Stimulated activated CD8-positive, alpha-beta memory T cell treated with anti-CD3 and anti-CD28 coated beads, Interleukin-2, amount 100 ng/mL, for 1 hour (primary cell): ENCODE measurements at places on chromosomes 5 and 9.

DNA sequence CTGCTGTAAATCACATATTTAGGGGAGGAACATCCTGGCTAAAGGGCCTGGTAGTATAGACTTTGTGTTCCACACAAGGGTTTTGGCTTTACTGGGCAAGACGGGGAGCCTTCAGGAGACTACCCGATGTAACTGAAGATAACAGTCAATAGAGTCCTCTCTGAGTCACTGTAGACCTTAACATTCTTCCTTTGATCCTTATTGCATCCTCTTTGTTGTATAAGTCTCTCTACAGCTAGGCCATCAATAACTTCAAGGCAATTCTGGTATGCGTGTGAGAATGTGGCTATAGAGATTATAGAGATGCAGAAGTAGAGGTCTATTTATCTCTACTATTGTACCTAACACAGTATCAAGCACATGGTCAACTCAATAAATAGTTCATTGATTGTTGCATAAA is 67.3 kb upstream of the STK32A start:
- no peak for DNase-seq

- peak; percentile 62 for DNase-seq
Measured at GRCh38 chr9:129460323-129461261, 160.3 kb downstream of the C9orf50 start.

DNA sequence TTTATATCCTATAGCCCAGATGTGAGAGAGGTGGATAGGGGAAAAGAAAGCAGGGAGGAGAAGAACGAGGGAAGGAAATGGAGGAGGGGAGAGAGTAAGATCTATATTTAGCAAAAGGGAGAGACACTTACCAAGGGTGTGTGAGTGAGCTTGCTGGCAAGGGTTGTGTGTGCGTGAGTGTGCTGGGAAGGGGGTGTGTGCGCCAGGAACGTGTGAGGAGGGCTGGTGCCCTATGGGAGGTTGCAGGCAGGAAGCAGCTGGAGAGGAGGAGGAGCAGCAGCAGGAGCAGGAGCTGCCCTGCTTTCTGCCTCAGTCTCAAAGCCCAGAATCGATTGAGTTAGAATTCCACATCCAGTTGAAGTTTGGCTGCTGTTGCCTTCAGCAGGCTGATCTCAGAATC is 148.3 kb upstream of the RUSC2 start:
- no peak for DNase-seq

GRCh38 chr5:171449426-171449825 is 30.0 kb downstream of the FGF18 start:
- DNase-seq: no peak

DNA sequence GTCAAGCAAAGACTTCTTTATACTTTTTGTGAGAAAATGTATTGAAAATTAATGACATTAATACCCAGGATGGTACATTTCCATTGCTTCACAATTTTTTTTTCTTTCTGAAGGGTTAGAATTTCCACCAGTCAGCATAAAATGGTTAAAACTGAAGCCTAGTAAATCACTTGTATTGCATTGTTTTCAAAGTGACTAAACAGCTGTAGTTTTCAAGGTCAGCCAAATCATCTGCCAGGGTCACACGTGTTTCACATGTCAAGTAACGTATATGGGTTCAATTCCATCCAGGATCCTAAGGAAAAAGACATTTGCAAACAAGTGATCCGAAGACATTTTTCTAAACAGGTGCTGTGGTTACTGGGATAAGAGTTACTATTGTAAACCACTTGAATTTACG is 574.2 kb downstream of the RAB3C start:
- DNase-seq: no peak

- no peak for DNase-seq
Measured at GRCh38 chr5:139636207-139636792, 11.8 kb upstream of the CXXC5 start.

- no peak for DNase-seq
Measured at GRCh38 chr5:16763211-16763610, 146.4 kb upstream of the RETREG1 start.

- no peak for DNase-seq
Measured at GRCh38 chr5:30908356-30908755, 285.1 kb upstream of the CDH6 start.

- DNase-seq: no peak
Measured at GRCh38 chr5:160185626-160186360, 43.5 kb upstream of the FABP6 start.

DNA sequence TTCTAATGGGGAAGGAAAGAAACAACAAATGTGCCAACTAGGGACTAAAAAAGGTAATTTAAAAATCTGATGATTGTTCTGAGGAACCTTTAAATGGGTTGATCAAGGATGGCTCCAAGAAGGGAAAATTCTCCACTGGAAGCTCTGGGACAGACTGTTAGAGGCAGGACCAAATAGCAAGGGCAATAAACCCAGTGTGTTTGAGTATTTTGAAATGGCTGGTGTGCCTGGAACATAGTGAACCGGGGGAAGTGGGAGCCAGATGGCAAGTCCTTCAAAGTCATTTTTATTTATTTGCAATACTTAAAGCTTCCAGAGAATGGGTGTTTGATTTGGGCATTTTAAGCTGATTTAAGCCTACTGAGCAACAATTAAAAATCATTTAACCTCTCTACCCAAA is 587.7 kb upstream of the MEF2C start:
- DNase-seq: no peak

GRCh38 chr5:97750576-97750975 is 567.5 kb upstream of the RIOK2 start:
- DNase-seq: no peak

GRCh38 chr5:154205441-154206117 is 15.0 kb downstream of the GALNT10 start:
- DNase-seq: no peak

- no peak for DNase-seq
Measured at GRCh38 chr5:143134269-143134668, 269.2 kb downstream of the NR3C1 start.

GRCh38 chr5:2780421-2781171 is 29.1 kb upstream of the IRX2 start:
- DNase-seq: no peak

GRCh38 chr5:1875843-1876659 is 6.7 kb downstream of the IRX4 start:
- DNase-seq: no peak

GRCh38 chr5:68540798-68541590 is 325.4 kb downstream of the PIK3R1 start:
- DNase-seq: no peak

- DNase-seq: no peak
Measured at GRCh38 chr9:23779220-23779619, 46.8 kb downstream of the ELAVL2 start.

DNA sequence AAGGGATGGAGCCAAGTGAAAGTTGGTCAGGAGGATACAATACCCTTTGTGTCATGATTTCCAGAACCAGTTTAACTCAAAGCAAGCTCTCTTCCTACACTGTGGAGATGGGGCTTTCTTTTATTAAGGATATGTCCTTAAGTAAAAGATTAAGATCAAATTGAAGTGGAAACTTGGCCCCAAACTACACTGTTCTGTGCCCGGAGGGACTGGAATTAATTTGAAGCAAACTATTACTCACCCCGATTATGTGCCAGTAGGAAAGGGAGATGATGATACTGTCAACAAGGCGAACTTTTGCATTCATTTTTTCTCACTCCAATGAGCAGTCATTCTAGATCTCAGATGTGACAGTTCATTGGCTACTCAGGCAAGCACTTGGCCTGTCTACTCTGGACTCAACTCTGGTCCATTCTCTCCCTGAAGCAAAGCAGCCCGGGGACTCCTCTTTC is 186.7 kb downstream of the NTRK2 start:
- DNase-seq: no peak

- DNase-seq: no peak
Measured at GRCh38 chr9:132756214-132756845, 86.1 kb downstream of the GTF3C4 start.

GRCh38 chr5:100780376-100780870 is 122.7 kb downstream of the ST8SIA4 start:
- DNase-seq: no peak
